ENCODE measurements at places on chromosomes 12 and 14.
A peak's percentile ranks its signal among the peaks of the same experiment; 100 is the strongest.

GRCh38 chr14:68627868-68628604, 164.8 kb downstream of the ZFP36L1 start:
- peak; percentile 55 for DNase-seq

DNA sequence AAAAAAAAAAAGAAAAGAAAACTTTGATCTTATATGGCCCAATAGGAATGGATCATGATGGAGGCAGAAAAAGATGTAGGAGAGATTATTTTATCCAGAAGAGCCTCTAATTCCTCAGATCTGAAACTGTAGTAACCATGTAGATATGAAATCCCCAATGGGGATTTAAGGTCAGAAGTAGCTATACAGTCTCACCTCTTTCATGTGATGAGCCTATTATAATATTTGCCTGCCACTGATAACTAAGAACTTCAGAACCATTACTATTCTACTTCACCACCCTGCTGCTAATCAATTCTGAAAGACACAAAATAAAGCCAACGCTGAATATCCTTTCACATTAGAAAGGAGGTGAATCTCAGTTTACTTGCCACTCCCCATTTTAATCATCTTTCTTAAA, 29.3 kb downstream of the BAZ1A start:
- no peak for DNase-seq

- DNase-seq, result no peak
Observed at GRCh38 chr12:30994274-30994673, 67.7 kb downstream of the TSPAN11 start.

- no peak for DNase-seq
Observed at GRCh38 chr12:3197131-3197818, 120.1 kb downstream of the TSPAN9 start.

DNA sequence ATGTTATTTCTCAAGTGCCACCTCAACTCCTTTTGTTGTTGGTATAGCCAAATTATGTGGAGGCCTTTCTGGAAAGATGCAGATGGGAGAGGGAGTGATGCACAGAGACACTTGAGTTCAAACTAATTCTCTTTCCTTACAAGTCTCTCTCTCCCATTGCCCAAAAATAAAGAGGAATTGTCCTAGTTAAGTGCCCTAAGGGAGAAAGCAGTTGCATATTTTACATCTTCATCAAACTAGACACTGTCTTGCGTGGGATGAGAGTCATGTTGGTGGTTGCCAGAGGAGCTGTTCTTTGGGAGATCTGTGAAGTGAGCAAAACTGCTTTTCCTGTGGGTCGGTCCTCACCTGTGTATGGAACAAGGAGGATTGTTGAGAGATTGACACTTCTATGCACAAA, 72.2 kb downstream of the EP400 start:
- DNase-seq, result no peak

DNA sequence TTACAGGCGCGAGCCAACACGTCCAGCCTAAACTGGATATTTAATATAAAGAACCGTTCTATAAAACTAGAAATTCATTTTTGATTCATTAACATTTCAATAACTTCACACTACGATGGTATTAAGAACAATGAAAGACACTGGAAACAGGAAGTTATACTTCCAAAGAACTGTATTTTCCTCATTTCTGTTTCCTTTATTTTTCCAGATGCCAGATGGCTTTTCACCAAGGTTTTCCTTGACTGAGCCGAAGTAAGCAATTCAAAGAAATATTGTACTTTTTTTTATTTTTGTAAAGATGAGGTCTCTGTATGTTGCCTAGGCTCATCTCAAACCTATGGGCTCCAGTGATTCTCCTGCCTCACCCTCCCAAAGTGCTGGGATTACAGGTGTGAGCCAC, 28.2 kb downstream of the EEA1 start:
- DNase-seq, result no peak

- no peak for DNase-seq
Observed at GRCh38 chr12:15293731-15294130, 28.6 kb upstream of the PTPRO start.

DNA sequence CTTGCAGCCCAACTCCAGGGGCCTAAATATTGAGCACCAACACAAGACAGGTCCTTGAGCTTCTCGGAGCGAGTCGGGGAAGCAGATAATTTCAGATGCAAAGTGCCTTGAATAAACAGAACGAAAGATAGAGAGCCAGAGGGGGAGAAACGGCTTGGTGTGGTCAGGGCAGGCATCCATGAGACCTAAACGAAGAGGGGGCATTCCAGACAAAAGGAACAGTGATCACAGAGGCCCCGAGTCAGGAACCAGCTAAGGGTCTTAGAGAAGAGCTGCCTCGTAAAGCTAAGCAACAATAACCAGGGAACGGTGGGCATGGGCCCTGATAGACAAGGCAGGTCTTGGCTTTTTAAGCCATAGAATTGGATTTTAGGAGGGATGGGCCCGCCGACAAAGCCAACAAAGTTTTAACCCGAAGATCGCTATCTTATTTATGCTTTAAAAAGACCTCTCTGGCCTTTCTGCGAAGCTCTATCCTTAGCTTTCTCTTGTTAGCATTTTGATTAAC, 421 bp upstream of the ACADS start:
- DNase-seq, result no peak

DNA sequence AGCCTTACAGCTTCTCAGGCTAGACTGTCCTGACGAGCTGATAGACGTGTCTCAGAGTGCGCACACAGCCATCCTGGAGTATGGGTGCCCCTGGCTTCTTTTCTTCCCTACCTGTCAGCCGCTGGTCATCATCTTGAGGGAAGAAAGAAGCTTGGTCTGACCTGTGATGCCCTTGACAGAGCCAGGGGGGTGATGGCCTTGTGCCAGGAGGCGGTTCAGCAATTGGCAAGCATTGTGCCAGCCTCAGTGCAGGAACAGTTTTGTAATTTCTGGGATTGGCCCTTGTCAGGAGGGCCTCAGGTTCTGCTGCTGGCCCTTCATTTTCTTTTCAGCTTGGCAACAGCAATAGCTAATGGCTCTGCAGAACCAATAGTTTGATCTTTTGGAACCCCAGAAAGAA, 80.1 kb downstream of the ADCK1 start:
- DNase-seq, result no peak

- DNase-seq, result no peak
Observed at GRCh38 chr14:89477391-89477790, 60.4 kb upstream of the FOXN3 start.

DNA sequence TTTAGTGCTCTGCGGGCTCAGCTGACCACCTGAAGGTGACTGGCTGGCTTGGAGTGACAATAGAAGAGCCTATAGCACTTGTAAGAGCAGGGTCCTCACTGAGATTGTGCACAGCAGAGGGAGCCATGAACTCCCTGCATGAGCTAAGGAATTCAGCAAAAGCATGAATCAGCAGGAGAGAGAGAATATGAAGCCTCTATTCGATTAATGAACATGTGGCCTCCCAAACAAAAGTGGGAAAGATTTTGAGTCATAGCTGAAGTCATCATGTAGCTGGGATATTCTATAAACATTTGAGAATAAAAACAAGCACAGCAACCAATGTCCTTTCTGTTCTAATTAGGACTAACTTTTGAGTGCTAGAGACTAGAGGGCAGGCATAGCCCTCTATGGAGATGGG, 626.6 kb downstream of the DIO2 start:
- no peak for DNase-seq

GRCh38 chr12:31737345-31737744, 8.5 kb upstream of the AMN1 start:
- no peak for DNase-seq

GRCh38 chr12:68403711-68404110, 71.5 kb upstream of the MDM1 start:
- no peak for DNase-seq

DNA sequence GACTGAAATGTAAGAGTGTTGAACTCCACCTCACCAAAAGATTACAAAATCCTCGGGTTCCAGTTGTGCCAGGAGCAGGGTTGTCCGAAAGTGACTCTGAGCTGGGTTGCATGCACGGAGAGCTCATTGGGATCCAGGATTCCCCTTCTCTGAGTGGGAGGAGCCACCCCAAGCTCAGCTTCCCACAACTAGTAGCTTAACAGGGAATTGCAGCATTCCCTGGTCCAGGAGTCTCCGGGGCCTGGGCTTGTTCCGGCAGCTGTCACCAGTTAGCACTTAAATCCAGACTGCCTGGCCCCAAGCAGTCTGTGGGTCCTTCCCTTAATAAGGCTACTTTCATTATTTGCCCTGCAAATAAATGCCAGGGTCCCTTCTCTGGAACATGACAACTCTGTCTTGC, 50.1 kb downstream of the CD9 start:
- no peak for DNase-seq

DNA sequence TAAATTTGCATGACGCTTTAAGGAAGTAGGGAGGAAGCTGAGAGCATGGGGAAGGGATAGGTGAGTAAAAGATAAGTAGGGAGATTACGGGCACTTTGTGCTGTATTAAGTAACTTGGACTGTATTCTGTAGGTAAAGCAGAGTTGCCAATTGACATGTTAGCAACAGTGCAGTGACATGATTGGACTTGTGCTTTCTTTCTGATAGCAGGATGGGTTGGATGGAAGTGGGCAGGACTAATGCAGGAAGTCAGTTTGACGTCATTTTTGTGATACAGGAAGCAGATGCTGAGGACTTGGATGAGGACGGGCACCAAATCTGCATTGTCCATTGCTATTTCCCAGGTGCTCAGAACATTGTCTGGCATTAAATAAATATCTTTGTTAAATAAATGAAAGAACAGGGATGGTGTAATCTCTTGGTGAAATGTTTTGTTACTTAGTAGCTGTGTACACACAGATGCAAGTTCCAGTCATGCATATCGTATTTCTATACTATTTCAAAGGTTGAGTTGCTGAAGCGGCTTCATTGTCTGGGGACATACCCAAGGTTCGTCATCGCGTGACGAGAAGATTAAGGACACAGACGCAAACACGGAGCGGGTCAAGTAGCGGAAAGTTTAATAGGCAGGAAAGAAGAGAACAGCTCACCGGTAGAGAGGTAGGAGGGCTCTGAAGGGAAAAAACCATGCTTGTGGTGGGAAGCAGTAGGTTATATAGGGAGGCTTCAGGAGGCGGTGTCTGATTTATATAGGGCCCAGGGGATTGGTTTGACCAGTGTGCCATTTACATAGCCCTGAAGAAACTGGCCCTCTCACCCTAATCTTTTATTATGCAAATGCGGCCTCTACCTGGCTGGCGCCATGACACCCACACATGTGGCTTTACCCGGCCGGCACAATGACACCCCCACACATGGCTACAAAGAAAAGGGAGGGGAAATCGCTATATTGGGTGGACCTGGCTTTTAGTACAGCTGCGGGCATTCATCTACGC, 30.7 kb downstream of the GUCY2C start:
- no peak for DNase-seq

- DNase-seq, result no peak
Observed at GRCh38 chr12:122917507-122918121, 21.7 kb upstream of the VPS37B start.

DNA sequence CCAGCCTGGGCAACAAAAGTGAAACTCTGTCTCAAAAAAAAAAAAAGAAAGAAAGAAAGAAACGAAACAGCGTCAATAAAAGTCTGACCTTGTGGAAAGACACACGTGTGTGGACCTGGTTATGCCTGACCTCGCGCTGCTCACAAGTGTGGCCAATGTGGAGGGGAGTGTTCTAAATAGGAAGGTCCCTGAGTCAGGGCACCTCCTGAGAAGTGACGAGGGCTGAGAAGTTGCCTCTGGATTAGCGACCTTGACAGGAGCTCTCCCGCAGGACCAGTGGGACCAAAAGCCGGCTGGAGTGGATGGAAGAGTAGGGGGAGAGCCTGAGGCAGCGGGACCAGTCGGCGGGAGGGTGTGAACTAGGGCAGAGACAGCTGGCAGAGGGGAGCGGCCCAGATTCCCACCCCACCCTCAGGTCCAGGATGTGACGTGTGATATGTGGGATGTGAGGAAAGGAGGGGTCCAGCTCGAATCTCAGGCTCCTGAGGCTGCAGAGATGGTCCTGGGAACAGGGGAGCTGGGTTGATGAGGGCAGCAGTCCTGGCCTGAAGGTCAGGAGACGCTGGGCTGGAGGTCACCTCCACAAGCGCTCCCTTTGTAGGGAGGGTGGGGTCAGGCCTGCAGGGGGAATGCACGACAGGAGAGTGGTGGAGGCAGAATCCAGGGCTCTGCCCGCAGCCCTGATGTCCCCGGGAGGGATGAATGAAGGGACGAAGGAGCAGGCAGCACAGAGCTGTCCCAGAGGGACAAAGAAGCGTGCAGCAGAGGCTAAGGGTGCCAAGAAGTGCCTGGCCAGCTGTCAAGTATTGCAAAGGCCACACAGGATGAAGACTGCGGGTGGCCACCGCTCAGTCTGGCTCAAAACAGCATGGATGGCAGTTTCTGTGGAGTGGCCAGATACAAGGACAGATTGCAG, 24.8 kb upstream of the GPR68 start:
- DNase-seq, result no peak

DNA sequence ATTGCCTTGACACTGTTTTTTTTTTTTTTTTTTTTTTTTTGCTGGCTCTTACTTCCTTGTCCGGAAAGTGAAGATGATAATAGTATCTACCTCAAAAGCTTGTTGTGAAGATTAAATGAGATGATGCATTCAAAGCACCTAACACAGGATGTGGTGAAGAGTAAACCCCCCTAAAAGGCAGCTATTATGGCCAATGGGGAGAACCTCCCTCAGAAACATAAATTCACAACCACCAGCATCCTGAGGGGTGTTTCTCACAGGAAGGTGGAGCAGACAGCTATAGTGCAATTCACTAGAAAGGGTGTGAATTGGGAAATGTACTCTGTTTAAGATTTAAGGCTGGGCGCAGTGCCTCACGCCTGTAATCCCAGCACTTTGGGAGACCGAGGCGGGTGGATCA, 85.4 kb upstream of the CRY1 start:
- DNase-seq, result no peak

- DNase-seq, result no peak
Observed at GRCh38 chr14:94113073-94113472, 2.5 kb downstream of the IFI27 start.

GRCh38 chr12:82746668-82747067, 60.0 kb downstream of the TMTC2 start:
- DNase-seq, result no peak

- no peak for DNase-seq
Observed at GRCh38 chr12:76259106-76259505, 89.1 kb downstream of the BBS10 start.

- no peak for DNase-seq
Observed at GRCh38 chr14:68627050-68627867, 165.6 kb downstream of the ZFP36L1 start.

Measured in stimulated activated CD4-positive, alpha-beta T cell treated with anti-CD3 and anti-CD28 coated beads, Interleukin-1b, Interleukin-23, amount 100 ng/mL, for 4 hours (primary cell).